ENCODE measurements at places on chromosomes 5 and 9. TPM values are rescaled to one million over a fixed set of nuclear protein-coding genes. Genes with fewer than 3 reads are reported as not detected.

DNA sequence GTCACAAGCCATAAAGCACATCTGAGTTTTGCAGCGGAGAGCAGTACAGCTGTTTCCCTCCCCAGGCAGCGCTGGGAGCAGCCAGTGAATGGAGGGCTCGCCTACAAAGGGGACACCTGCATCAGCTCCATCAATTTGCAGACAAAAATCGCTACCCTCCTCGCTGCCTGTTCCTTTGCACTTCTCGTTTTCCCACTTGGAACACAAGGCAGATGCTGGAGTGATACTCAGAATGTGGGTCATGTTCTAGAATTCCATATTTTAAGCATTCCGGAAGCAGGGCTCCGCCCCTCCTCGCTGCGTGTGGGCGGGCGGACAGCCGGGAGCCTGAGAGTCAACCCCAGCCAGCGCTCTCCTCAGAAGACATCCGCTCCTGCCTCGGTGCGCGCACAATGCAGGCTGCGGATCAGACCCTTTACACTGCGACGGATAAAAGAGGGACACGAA, 92.1 kb downstream of the LMNB1 start:
- no peak for DNase-seq

NEUROG1 gene
- total RNA-seq: not detected

DNA sequence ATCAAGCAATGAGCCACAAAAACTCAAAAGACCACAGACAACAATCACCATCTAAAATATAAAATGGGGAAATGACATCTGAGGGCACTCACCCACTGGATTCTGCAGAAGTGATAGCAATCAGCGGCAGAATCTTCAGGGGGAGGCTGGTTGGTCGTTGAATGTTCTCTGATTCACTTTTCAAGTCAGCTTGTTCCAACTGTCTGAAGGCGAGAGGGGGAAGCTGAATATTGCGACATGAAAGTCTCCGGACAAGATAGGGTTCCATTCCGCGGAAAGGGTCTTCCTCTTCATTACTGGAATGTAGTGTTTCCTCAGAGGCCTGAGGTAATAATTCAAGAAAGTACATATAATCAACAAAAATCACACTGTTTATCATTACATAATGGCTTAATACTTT, 94.9 kb upstream of the PDE4D start:
- no peak for DNase-seq

DNA sequence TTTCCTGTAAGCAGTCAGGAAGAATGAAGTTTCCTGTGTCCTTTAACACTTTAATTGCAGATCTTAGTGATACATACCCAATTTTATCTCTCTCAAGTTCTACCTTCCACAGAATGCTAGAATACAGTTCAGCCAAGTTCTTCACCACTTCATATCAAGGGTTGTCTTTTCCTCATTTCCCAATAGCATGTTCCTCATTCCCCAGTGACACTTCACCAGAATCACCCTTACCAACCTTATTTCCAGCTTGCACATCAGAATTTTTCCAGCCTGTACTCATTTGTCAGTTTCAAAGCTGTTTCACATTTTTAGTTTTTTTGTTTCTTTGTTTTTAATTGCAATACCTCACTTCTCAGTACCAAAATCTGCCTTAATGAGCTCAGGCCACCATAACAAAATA, 126.1 kb downstream of the ESM1 start:
- DNase-seq: no peak

DNA sequence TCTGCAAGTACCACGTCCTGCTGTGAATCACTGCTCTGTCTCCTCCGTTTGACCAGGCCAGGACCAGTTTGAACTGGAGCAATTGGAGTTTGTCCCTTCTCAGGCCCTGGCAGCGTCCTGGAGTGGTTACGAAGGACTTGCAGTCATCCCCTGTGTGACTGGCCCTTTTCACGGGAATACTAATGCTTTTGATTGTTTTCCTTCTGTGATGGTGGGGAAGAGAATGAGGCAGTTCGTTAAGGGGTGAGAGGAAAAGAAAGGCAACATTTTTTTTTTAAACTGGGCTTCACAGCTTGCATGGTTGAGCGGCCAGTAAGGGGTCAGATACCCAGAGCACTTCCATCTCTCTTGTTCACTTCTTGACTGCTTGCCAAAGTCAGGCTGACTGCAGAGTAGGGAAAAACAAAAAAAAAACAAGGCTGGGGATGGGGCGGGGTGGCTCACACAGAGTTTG, 153.5 kb upstream of the STK32A start:
- DNase-seq: no peak

- DNase-seq: no peak
These were observed 48.8 kb downstream of the RASGEF1C start for GRCh38 chr5:180160215-180160614.

DNA sequence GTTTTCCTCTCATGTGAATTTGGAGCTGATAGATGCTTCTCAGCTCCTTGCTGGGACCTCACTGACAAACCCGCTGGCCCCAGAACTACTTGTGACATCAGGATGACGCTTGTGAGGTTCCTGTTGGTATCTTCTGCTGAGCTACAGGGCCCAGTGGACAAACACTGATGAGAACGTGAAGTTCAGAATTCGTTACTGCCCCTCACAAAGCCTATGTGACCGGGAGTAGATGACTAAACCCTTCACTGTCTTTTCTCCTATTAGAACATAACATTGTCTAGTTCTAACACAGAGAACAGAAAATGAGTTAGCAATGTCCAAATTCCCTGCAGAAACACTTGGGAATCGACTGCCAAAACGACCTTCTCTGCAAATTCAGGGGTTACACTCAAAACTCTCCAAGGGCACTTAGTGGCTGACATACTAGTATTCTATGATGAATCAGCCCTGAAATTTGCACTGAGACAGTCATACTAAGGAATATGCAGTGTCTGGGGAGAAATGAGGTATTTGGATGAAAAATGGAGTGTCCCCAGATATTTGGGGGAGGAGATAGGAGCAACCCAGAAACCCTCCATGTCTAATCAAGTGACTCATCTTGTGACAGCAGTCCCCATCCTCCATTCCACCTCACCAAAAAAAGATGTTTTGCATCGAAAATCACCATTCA, 143.2 kb upstream of the TRIM32 start:
- DNase-seq: no peak

PCDHGA1 gene
- 1.2 TPM for total RNA-seq

All from urinary bladder (tissue), 4 donors.